SJSA1 (cell line): ENCODE measurements at places on chromosomes 5 and 9. TPM values are rescaled to one million over a fixed set of nuclear protein-coding genes. Genes with fewer than 3 reads are reported as not detected.
A peak's percentile ranks its signal among the peaks of the same experiment; 100 is the strongest.

DNA sequence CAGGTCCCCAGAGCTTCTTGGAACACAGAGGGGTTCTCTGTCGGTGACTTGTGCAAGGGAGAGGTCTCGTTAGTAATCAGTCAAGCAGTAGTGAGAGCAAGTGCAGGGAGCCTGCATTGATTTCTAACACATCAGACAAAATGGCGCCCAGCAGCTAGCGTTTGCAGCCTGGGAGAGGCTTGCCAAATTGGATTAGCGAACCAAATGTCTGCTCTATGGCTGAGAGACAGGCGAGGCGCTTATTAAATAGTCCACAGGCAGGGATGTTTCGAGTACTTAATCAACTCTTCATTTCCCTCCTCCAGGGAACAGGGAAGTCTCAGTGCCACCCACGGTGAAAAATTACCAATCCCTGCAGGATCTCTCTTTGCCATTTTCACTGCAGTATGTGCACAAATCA is 131.4 kb upstream of the SHB start:
- DNase-seq = no peak
- no peaks in the 10 kb centered on the region for H3K27me3 ChIP-seq
- no peak overlapping the region for H3K4me3 ChIP-seq
- H3K4me1 ChIP-seq = no peaks in the 10 kb centered on the region

DNA sequence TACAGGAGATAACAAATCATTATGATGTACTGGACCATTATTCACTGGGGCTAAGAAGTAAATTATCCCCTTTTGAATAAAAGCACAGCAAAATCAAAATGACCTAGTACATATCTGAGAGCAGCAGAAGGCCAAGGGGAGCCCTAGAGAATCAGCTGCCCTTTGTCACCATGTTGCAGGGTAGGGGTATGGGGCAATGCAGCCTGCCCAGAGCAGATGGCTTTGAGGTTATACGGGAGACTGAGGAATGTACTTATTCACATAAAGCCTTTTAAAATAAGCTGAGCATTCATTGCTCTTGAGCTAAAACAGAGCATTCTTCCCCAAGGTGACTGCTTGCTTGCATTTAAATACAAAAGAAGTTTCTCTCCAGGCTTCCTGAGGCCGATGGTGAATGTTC is 2.6 kb upstream of the TNFAIP8 start:
- H3K4me3 ChIP-seq = no peak overlapping the region
- H3K4me1 ChIP-seq = peaks cover 19% of the 10 kb centered on the region
- H3K36me3 ChIP-seq = no peaks in the 10 kb centered on the region
- no peak overlapping the region for H3K27ac ChIP-seq
- DNase-seq = no peak
- H3K27me3 ChIP-seq = peaks cover 12% of the 10 kb centered on the region

GRCh38 chr9:36319806-36320205 is 61.6 kb upstream of the GNE start:
- no peaks in the 10 kb centered on the region for H3K27me3 ChIP-seq
- no peak overlapping the region for H3K4me3 ChIP-seq
- no peak for DNase-seq
- H3K36me3 ChIP-seq = no peaks in the 10 kb centered on the region
- no peak overlapping the region for H3K27ac ChIP-seq

The CTSV gene
- total RNA-seq = 0.05 TPM in 1 of 2 replicates, not detected in the other

The SLC6A3 gene
- total RNA-seq = not detected in 2 replicates

The ADAMTS13 gene
- total RNA-seq = 0.24 and 0.88 TPM in 2 replicates

DNA sequence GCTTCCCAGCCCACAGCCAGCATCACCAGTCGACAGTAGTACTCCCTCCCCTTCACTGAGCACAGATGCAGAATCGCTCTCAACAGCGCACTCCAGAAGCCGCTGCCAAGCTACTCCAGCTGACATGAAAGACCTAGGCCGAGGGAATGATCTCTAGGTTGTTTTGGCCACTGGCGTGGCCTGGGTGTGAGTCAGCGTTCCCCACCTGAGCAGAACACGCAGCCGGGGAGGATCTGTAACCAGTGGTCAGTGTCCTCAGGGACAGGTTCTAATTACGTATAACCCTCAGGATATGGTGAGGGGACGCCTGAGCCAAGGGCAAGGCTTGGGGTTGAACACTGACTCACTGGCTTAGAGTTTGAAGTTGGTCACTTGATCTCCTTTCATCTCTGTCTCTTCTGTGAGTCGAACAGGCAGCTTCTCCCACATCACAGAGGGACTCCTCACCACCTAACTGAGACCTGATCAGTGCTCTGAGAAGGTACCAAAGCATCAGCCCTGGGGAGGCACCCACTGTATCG is 76.9 kb upstream of the IL17B start:
- no peaks in the 10 kb centered on the region for H3K36me3 ChIP-seq
- no peak overlapping the region for H3K27ac ChIP-seq
- H3K4me1 ChIP-seq = peaks cover 28% of the 10 kb centered on the region

The CDC14B gene
- 22.2 and 33.8 TPM in 2 replicates for total RNA-seq

The ADRA1B gene
- 2.8 and 4.4 TPM in 2 replicates for total RNA-seq

DNA sequence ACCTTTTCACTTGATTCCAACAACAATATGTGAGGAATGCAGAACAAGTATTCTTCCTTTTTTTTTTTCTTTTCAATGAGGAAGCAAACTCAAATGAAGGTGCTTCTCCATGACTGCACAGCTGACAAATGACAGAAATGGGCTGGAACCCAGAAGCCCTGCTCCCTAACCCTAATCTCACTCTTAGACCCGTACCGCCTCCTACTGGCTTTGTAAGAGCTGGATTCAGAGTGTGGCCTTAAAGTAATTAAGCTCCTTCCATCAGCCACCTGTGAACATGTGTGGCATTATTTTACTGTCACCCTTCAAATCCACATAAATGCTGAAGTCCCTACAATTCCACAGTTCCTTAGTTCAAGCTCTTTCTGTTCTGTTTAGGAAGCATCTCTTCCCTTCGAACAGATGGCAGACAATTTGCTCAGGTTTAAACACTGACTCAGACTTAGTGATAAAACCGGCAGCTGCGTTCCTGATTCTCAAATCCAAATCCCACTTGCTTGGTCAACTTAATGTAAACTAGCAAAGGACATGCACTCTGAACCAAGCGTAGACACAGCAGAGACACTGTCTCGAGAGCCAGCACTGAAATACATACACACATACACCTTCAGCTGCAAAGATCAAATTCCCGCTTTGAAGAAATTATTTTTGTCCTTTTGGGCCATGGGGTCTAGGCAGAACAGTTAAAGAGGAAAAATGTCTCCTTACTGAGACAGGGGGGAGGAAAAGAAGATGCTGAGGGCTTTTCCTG is 316.7 kb upstream of the TLE4 start:
- no peaks in the 10 kb centered on the region for H3K4me1 ChIP-seq
- no peak overlapping the region for H3K4me3 ChIP-seq
- no peak for DNase-seq
- no peaks in the 10 kb centered on the region for H3K36me3 ChIP-seq
- no peak overlapping the region for H3K27ac ChIP-seq

- H3K27me3 ChIP-seq = no peaks in the 10 kb centered on the region
- peak overlapping the region; percentile 71 for H3K27ac ChIP-seq
- H3K36me3 ChIP-seq = peaks cover 30% of the 10 kb centered on the region
- peak; percentile 72 for DNase-seq
- H3K4me1 ChIP-seq = peaks cover 25% of the 10 kb centered on the region
- H3K4me3 ChIP-seq = peak overlapping the region; percentile 99
Observed at GRCh38 chr5:2750758-2751464, 566 bp downstream of the IRX2 start.

DNA sequence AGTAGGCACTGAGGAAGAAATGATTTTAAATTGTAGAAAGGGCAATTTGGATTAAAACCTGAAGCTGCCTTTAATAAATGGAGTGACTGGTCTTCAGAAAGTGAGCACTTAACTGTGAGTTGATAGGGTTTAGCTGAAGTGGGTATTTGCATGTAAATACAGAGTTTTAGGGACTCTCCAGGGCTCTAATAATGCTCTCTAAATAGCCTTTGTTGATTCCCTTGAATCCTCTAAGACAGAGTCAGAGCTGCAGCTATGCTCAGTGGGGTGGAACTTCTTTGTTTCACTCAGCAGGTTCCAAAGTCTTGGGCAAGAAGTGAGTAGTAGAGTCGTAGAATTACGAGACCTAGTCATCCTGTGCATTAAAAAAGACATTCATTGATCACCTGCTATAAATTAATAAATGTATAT is 21.4 kb downstream of the GLRA1 start:
- H3K27ac ChIP-seq = no peak overlapping the region
- peaks cover 47% of the 10 kb centered on the region for H3K4me1 ChIP-seq
- H3K27me3 ChIP-seq = no peaks in the 10 kb centered on the region

- no peaks in the 10 kb centered on the region for H3K36me3 ChIP-seq
- DNase-seq = no peak
Observed at GRCh38 chr5:132376694-132377641, 7.5 kb downstream of the SLC22A5 start.

GRCh38 chr9:109590966-109591365 is 92.9 kb upstream of the PTPN3 start:
- H3K27ac ChIP-seq = no peak overlapping the region
- DNase-seq = no peak
- H3K27me3 ChIP-seq = no peaks in the 10 kb centered on the region
- no peak overlapping the region for H3K4me3 ChIP-seq
- H3K4me1 ChIP-seq = no peaks in the 10 kb centered on the region
- no peaks in the 10 kb centered on the region for H3K36me3 ChIP-seq

DNA sequence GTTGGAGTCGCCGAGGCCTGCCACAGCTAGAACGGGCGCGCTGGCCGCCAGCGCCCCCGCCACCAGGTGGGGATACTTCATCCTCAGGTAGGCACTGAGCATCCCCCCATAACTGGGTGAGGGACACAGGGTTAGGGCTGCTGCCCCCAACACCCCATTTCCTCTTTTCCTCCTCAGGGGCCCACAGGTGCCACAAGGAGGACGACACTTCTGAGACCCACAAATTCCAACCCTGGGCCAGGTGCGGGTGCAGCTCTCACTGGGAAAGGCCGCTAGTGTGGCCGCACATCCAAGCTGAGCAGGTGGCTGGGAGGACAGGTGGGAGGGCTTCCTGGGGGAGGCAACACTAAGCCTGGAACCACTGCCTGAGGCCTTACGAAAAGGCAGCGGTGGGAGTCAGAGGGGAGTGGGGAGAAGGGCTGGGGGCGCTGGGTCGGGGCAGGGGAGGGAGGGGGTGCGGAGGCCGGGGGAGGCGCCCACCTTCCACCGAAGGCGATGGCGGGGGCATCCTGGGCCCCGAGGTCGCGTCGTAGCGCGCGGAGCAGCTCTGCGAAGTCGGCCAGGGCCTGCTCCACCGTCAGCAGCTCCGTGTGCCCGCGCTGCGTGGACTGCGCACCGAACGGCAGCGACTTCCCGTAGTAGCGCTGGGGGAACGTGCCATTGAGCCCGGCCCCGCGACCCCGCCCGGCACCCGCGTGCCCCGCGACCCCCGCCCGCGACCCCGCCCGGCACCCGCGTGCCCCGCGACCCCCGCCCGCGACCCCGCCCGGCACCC is 961 bp downstream of the DPP7 start:
- H3K27ac ChIP-seq = no peak overlapping the region
- H3K4me3 ChIP-seq = no peak overlapping the region
- H3K27me3 ChIP-seq = peaks cover 11% of the 10 kb centered on the region
- no peak for DNase-seq
- H3K4me1 ChIP-seq = peaks cover 6% of the 10 kb centered on the region

The ANKDD1B gene
- total RNA-seq = 0.29 TPM in 1 of 2 replicates, not detected in the other

DNA sequence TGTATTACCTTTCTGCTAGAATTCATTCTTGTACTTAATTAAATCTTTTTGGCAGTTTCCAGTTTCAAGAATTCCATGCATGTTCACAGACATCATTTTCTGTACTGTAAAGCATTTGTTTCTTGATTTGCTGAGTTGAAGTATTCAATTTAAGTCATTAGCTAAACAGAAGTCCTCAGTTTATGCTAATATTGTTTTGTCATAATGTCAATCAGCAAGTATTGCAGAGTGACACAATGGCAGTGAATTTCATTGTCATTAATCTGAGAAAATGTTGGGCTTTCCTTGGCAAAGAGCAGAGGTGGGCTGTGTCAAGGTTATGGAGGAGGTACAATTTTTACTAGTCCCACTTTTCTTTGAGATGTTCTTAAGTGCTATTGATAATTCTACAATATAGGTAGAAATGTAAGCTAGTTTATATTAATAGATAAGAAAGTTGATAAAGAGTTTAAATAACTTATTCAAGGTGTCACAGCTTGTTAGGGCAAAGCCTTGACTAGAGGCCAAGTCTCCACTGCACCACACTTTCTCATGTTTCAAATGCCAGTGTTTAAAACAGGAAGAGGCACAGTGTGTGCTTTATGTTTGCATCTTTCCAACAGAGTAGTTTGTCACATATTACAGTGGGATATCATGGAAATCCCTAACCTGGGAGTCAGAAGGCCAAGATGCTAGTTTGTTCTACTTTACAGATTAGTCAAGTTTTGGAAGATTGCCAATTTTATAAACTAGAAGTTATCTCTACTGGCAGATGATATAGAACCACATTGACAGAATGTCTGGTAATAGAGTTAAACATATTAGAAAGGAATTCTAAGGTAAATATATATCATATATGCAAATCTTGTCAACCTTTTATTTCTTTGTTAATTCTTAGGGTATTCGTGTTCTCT is 56.3 kb downstream of the SLF1 start:
- no peak overlapping the region for H3K4me3 ChIP-seq
- no peaks in the 10 kb centered on the region for H3K27me3 ChIP-seq
- DNase-seq = no peak
- H3K36me3 ChIP-seq = peaks cover 6% of the 10 kb centered on the region; the same call in 1 of the 2 replicates

The MEF2C gene
- 29.8 and 39.3 TPM in 2 replicates for total RNA-seq

GRCh38 chr5:172903790-172904189 is 55.4 kb upstream of the RPL26L1 start:
- no peak overlapping the region for H3K4me3 ChIP-seq
- DNase-seq = peak; percentile 96
- H3K27ac ChIP-seq = peak overlapping the region; percentile 95
- H3K4me1 ChIP-seq = peaks cover 83% of the 10 kb centered on the region
- no peaks in the 10 kb centered on the region for H3K27me3 ChIP-seq

GRCh38 chr5:143113461-143113860 is 290.0 kb downstream of the NR3C1 start:
- no peaks in the 10 kb centered on the region; the same call in 1 of the 2 replicates for H3K36me3 ChIP-seq
- no peaks in the 10 kb centered on the region for H3K4me1 ChIP-seq
- DNase-seq = no peak
- H3K4me3 ChIP-seq = no peak overlapping the region

- DNase-seq = peak; percentile 57
- H3K36me3 ChIP-seq = no peaks in the 10 kb centered on the region
- H3K27me3 ChIP-seq = peaks cover 71% of the 10 kb centered on the region
- H3K27ac ChIP-seq = no peak overlapping the region
- H3K4me3 ChIP-seq = peak overlapping the region; percentile 37
Observed at GRCh38 chr5:112419986-112420864, 1.1 kb upstream of the EPB41L4A start.

The RASGRF2 gene
- total RNA-seq = 8.4 and 12.5 TPM in 2 replicates
